NCI-H2081 treated with DMSO at 0.1 percent for 48 hours (cell line): ENCODE measurements at places on chromosomes 3 and 15.
A peak's percentile ranks its signal among the peaks of the same experiment; 100 is the strongest.

DNA sequence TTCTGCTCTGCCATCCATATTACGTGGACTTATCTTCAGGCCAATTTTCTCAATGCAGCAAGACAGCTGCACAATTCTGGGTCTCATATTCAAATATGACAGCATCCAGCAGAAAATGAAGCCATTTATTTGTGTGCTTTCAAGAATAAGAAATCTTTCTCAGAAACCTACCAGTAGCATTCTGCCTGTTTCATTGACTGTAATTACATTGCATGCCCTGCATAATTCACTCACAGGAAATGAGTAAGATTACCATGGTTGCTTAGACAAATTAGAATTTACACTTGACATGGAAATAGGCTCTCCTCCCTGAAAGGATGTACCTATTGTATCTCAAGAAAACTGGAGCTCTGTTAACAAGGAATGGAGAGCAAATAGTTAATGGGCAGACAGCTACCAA, 346.6 kb upstream of the DCBLD2 start:
- no peak for DNase-seq

- DNase-seq: no peak
Measured at GRCh38 chr15:78302579-78303312, 3.3 kb upstream of the SKIC8 start.

DNA sequence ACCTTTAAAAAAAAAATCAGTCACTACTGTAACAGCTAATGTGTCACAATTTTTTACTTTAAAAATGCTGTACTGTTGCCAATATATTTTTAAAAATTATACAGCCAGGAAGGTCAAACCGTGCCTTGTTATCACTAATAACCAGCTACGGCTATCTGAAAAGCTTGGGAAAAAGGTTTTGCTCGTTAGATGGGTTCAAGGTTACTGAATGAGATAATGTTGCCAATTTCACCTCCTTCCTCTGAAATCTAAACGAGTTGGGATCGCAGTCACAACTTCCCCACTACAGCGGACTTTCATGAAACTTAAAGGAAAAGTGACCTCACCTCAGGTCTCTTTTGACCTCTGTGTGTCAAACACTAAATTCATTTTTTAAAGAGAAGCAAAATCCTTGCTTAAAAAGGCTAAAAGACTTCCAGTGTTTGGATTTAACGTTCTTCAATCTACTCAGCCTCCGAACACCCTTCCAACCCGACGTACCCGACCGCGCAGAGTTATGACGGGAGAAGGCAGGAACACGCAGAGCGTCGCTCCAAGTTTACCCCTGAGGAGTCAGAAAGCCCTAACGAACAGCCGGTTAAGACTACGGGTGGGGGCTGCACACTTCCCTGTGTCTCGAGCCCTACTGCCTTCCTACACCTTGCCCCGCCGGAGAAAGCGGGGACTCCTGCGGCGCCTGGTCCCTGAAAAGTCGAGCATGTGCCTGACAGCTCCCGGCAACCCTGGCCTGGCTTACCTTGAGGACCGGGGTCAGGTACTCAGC, 860 bp downstream of the ATG3 start:
- DNase-seq: no peak

GRCh38 chr15:79060175-79060574, 30.4 kb downstream of the RASGRF1 start:
- DNase-seq: no peak

GRCh38 chr3:155702745-155703591, 41.9 kb downstream of the PLCH1 start:
- DNase-seq: no peak

- DNase-seq: no peak
Measured at GRCh38 chr15:81469154-81469553, 95.1 kb upstream of the TMC3 start.

- peak; percentile 44 for DNase-seq
Measured at GRCh38 chr3:134600685-134601463, 49.9 kb downstream of the KY start.

DNA sequence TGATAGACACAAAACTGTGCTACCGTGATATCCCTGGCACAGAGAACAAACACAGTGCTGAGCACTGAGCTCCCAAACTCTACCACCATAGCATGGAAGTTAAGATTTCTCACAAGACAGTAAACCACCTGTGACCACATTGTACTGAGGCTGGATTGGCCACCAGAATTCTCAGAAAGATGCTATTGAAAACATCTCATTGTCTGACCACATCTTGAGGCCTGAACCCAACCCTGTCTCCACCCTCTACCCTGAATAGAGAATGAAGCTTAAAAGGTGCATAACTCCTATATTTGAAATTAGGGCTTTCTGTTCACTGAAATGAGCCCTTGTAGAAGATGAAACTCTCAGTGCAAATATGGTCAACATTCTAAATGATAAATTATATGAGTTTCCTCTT, 281.3 kb upstream of the NPAP1 start:
- no peak for DNase-seq

DNA sequence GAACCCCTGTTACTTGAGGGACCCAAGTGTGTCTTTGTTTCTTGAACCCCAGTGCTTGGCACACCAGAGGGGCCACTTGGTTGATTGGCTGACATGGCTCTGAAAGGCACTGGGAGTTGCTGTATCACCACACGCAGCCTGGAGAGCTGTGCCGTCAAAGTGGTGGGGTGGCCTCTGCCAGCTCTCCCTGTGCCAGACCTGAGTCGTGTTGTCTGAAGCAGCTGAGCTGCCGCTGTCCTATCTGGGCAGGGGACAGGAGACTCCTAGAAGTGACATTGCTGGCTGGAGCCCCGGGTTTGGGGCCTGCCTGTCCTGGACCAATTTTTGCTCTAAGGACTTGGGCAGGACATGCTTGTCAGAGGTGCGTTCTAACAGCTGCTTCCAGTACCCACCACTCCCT, 5.5 kb upstream of the SNX22 start:
- DNase-seq: no peak

DNA sequence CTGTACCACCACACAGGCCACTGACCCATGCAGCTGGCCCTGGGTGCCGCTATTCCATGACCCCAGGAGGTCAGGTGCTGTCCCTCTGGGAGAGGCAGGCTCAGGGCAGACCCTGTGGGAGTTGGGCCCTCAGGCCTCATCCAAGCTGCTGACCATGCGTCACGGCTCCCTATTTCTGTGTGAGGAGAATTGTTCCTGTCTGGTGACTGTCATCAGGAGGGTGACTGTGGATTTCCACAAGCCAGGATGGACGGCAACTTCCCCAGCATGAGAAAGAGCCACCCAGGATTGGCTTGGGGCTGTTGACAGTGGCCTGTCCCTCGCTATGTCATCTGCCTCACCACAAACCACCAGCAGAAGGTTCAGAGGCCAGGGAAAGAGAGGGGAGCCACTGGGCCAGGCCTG, 41.4 kb downstream of the ZDHHC19 start:
- DNase-seq: no peak

DNA sequence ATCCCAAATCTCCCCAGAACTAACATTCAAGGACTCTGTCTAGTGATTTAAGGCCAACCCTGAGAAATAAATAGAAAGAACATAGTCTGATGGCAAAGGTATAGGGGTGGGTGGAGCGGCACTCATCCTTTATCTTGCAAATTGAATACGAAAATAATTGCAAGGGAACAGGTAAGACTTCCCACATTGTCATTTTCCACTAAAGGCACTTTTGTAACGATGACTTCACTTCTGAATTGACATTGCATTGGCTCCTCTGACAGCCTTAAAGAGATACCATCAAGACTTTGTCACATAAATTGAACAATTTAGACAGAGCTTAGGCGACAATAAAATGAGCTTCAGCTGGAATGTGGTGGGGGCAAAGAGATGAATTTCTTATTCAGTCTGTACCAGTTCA, 75.3 kb upstream of the PLCL2 start:
- DNase-seq: no peak

DNA sequence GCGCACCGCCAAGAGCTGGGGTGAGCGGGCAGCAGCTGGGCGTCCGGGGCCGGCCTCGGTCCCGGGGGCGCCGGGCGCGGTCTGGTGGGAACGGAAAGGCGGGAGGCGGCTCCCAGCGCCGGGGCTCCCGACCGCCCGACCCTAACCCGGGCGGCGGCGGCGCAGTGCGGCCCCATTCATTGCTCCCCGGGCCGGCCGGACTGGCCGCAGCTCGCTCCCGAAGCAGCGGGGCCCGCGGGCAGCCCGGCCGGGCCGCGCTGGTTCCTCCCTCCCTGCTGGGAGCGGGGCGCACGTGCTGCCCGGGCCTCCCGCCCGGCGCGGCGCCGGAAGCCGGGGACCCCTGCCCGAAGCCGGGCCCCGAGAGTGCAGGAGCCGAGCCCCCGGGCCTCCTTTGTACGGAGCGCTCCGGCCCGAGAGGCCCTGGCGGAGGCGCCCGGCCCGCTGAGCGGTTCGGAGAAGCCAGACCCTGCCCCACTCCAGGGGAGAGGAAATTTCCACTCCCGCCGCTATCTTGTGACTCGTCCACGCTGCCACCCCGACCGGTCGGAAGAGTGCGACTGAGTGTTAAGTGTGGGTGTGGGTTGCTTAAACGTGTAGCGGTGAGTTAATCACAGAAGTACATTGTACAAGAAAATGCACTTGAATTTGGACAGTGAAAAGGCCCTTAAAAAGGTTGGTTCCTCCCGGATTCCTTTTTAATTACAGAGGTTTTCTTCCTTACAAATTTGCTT, 613 bp downstream of the ATP1B3 start:
- DNase-seq: no peak

- no peak for DNase-seq
Measured at GRCh38 chr3:124281453-124282316, 289.8 kb upstream of the ROPN1 start.

DNA sequence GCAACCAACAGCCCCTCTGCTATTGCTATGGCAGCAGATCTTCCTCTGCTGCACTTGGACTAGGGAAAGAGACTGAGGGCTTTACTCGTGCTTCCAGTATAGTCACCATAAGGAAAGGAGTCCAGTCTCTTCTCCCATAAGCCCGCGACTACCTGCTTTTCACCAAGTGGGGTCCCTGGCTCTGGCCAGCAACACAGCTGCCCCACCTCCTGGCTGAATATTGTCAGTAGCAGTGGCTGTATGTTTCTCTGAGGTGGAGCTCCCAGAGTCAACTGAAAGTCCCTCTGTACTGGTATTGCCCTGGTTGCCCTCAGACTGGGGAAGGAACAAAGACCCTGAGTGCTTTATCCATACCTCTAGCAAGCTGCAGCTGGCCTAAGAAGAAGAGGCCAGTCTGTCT, 719.6 kb downstream of the SQOR start:
- DNase-seq: no peak

GRCh38 chr3:70315021-70315420, 2.6 kb upstream of the MDFIC2 start:
- DNase-seq: no peak

GRCh38 chr3:136642711-136643110, 109.5 kb downstream of the STAG1 start:
- no peak for DNase-seq

GRCh38 chr15:23472678-23473077, 25.6 kb upstream of the GOLGA6L2 start:
- no peak for DNase-seq

- DNase-seq: no peak
Measured at GRCh38 chr3:77404871-77405270, 365.0 kb downstream of the ROBO2 start.

DNA sequence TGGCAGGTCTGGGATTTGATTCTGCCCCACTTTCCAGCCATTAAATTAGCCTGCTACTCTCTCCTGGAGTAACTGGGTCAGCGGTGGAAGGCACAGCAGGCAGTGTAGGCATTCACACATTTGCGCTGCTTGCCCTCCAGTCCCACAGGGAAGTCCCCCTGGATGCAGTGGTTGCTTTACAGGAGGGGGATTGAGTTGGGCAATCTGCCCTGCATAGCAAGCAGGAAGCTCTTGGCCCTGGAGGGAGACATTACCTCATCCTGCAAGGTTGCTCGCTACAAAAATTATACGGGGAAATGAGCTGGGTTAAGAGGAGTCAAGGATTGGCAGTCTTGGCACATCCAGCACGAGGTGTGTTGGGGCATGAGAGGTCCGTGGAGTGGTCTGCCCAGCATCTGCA, 14.8 kb downstream of the MCM2 start:
- no peak for DNase-seq

DNA sequence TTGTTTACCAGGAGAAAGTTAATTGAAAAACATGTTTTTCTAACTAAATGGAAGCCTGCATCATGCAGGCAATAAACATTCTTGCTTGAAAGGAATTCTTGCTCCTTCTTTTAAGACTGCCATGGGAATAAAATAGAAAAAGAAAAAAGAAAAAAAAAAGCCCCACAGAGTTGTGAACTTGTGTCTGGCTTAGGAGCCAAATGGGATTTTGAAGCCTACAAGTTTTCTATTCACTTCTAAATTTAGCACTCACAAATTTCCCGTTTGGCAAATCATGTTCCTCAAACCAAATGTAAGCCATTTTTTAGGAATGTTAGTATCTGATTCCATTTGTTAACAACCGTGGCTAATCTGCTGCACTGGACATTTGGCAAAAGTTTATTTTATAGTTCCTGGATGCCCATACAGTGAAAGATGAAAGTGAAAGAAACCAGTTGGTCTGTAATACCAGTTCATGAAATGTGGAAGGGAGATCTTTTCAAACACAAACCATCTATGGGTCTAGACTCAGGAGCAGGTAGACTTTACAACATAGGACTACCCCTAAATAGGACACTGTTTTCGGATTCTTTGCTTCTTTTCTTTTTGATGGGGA, 133.8 kb upstream of the GMNC start:
- no peak for DNase-seq

DNA sequence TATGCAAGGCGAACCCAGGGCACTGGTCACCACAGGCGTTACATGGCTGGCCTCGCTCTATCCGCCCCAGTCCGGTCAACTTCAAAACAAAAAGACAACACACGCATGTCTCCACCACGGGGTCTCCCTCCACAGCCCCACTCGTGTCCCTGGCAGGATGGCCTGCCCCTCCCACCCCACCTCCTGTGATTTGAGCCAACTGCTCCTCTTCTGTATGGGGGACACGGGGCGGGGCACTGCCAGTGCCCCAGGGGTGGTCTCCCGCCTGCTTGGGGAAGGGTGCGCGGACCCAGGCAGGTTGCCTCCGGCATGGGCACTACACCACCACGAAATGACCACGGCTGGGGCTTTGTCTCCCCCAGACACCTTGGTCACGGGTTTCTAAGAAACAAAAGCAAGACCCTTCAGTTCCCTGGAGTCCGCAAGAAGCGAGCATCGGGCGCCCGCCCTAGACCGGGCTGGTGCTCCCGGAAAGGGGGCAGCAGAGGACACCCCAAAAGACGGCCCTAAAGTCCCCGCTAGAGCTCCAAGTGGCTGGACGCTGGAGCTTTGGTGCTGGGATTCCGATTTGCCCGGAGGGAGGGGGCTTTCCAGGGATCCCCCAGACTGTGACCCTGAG, 219.3 kb upstream of the PRICKLE2 start:
- DNase-seq: no peak
